Sigmoid colon (tissue), 7 donors: ENCODE measurements at places on chromosomes 5 and 9. TPM values are rescaled to one million over a fixed set of nuclear protein-coding genes. Genes with fewer than 3 reads are reported as not detected.
A peak's percentile ranks its signal among the peaks of the same experiment; 100 is the strongest.

- no peak overlapping the region for H3K4me3 ChIP-seq
These were observed 452.7 kb downstream of the BNC2 start for GRCh38 chr9:16417749-16418148.

DNA sequence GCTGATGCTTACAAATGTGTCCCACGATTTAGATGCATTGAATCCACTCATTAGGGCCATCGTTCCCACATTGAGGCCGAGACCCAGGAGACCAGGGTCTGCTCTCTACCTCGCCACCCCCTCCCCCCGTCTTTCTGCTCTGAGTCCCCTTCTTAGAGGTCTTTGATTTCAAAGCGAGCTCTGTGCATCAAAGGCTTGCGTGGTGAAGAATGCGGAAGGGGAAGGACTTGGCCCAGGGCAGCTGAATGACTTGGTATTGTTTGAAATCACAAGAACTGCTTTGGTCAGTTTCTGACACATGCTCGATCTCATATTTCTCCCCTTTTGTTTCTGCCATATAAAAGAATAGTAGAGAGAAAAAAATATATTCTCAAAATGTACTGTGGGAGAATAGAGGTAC, 78.3 kb upstream of the IRX1 start:
- no peak overlapping the region for H3K27ac ChIP-seq
- no peak overlapping the region for H3K4me3 ChIP-seq
- no peak for DNase-seq
- no peaks in the 10 kb centered on the region for H3K36me3 ChIP-seq
- H3K27me3 ChIP-seq, result no peaks in the 10 kb centered on the region
- H3K4me1 ChIP-seq, result no peaks in the 10 kb centered on the region

DNA sequence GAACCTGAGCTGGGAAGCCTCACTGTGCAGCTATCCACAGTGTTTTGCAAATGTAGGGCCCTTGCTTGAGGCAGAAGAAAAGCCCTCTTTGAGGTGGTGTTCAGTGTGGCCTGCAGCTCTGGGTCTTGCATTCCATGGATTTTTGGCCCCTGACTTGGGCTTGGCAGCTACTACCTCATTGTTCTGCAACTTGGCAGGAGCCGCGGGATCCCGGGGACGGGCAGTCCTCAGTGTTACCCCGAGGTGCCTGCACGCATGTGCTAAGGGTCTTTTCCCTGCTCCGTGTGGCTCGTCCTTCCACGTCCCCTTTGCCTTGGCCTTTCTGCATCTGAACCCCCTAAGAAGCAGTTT, 39.8 kb downstream of the NEK6 start:
- H3K4me3 ChIP-seq, result no peak overlapping the region
- no peaks in the 10 kb centered on the region for H3K36me3 ChIP-seq
- H3K27ac ChIP-seq, result peak overlapping the region; percentile 70
- peak; percentile 90 for DNase-seq
- H3K4me1 ChIP-seq, result no peaks in the 10 kb centered on the region

DNA sequence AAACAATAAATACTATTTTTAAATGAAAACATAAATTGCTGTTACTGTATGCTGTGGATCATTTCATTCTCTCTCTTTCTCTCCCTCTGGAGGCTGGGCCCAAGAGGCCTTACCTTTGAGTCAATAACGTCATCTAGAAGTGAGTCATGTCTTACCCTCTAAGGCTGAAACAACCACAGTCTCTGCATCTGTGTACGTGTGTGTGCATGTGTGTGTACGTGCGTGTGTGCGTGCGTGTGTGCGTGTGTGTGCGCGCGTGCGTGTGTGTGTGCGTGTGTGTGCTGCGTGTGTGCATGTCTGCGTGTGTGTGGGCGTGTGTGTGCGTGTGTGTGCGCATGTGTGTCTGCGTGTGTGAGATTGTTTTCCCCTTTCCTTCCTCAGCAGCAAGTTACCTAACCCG, 13.6 kb upstream of the IL17B start:
- H3K36me3 ChIP-seq, result no peaks in the 10 kb centered on the region
- no peak overlapping the region for H3K4me3 ChIP-seq
- H3K27ac ChIP-seq, result peak overlapping the region; percentile 42

GRCh38 chr5:10578293-10578665, 14.4 kb downstream of the ANKRD33B start:
- no peaks in the 10 kb centered on the region for H3K4me1 ChIP-seq
- DNase-seq, result no peak
- H3K4me3 ChIP-seq, result no peak overlapping the region
- H3K27me3 ChIP-seq, result no peaks in the 10 kb centered on the region
- no peaks in the 10 kb centered on the region for H3K36me3 ChIP-seq
- no peak overlapping the region for H3K27ac ChIP-seq

GRCh38 chr9:134335486-134336220, 9.4 kb downstream of the RXRA start:
- no peaks in the 10 kb centered on the region for H3K4me1 ChIP-seq
- no peak for DNase-seq
- no peak overlapping the region for H3K4me3 ChIP-seq
- H3K27ac ChIP-seq, result peak overlapping the region; percentile 29
- no peaks in the 10 kb centered on the region for H3K36me3 ChIP-seq

Gene PTGER4
- 73.1 TPM for total RNA-seq

- no peak overlapping the region for H3K27ac ChIP-seq
- no peak for DNase-seq
- no peaks in the 10 kb centered on the region for H3K36me3 ChIP-seq
- H3K4me3 ChIP-seq, result peak overlapping the region; percentile 61
- peaks cover 27% of the 10 kb centered on the region for H3K27me3 ChIP-seq
These were observed 820 bp downstream of the FBP1 start for GRCh38 chr9:94638335-94639060.

DNA sequence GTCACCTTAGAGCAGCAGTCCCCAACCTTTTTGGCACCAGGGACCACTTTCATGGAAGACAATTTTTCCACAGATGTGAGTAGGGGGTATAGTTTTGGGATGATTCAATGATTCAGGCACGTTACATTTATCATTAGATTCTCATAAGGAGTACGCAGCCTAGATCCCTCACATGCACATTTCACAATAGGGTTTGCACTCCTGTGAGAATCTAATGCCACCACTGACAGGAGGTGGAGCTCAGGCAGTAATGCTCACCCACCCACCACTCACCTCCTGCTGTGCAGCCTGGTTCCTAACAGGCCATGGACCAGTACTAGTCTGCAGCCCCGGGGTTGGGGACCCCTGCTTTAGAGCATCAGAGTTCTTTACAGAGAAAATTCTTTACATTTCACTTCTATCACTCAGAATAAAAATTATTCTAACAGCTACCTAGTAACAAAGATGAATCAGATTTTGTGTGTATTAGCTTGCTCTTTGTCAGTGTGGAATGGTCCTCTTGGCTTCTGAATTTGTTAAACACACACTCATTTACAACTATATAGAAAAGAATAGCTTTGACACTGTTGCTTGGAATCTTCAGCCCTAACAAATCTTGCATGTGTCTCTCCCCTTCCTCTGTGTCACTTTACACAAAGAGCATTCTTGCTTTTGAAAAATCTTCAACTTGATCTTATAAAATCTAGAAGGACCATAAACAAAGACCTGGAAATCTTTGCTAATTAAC, 438.6 kb downstream of the BNC2 start:
- no peak overlapping the region for H3K4me3 ChIP-seq
- DNase-seq, result no peak
- no peak overlapping the region for H3K27ac ChIP-seq
- H3K27me3 ChIP-seq, result no peaks in the 10 kb centered on the region
- H3K4me1 ChIP-seq, result no peaks in the 10 kb centered on the region

Gene PCDHGB7
- 19.4 TPM for total RNA-seq

DNA sequence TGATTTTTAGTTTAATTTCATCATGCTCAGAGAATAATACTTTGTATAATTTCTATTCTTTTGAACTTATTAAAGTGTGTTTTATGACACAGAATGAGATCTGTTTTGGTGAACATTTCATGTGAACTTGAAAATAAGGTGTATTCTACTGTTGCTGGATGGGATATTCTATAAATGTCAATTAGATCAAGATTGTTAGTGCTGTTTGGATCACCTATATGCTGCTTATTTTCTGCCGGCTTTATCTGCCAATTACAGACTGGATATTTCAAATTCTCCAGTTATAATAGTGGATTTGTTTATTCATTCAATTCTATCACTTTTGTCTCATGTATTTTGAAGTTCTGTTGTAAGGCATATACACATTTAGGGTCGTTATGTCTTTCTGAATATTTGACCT, 720.7 kb upstream of the RIOK2 start:
- no peaks in the 10 kb centered on the region for H3K36me3 ChIP-seq
- DNase-seq, result no peak
- H3K27ac ChIP-seq, result no peak overlapping the region

- no peak overlapping the region for H3K4me3 ChIP-seq
- H3K36me3 ChIP-seq, result no peaks in the 10 kb centered on the region
- peaks cover 15% of the 10 kb centered on the region for H3K4me1 ChIP-seq
- no peak overlapping the region for H3K27ac ChIP-seq
These were observed 136.3 kb downstream of the SIL1 start for GRCh38 chr5:139061856-139062255.

- peaks cover 9% of the 10 kb centered on the region for H3K4me1 ChIP-seq
- H3K36me3 ChIP-seq, result no peaks in the 10 kb centered on the region
- no peaks in the 10 kb centered on the region for H3K27me3 ChIP-seq
These were observed 164.6 kb upstream of the PPP1R2B start for GRCh38 chr5:156685481-156685880.
